Psoas muscle (tissue), 8 donors: ENCODE measurements at places on chromosomes 5 and 9. TPM values are rescaled to one million over a fixed set of nuclear protein-coding genes. Genes with fewer than 3 reads are reported as not detected.
A peak's percentile ranks its signal among the peaks of the same experiment; 100 is the strongest.

- no peaks in the 10 kb centered on the region for H3K36me3 ChIP-seq
- no peak overlapping the region for H3K4me3 ChIP-seq
- DNase-seq = peak; percentile 43
- H3K27me3 ChIP-seq = no peaks in the 10 kb centered on the region
- H3K27ac ChIP-seq = no peak overlapping the region
- peaks cover 4% of the 10 kb centered on the region for H3K4me1 ChIP-seq
These were observed 47.6 kb upstream of the EXOC3 start for GRCh38 chr5:395156-395920.

GRCh38 chr5:96537386-96537785, 104.3 kb upstream of the PCSK1 start:
- H3K27ac ChIP-seq = no peak overlapping the region
- no peak for DNase-seq
- H3K4me3 ChIP-seq = no peak overlapping the region
- no peaks in the 10 kb centered on the region for H3K4me1 ChIP-seq
- H3K36me3 ChIP-seq = no peaks in the 10 kb centered on the region

Gene ADAMTSL1
- 0.29 TPM for total RNA-seq

Gene MCC
- total RNA-seq = 13.8 TPM

GRCh38 chr9:108212184-108212583, 643.6 kb downstream of the ACTL7B start:
- H3K36me3 ChIP-seq = no peaks in the 10 kb centered on the region
- no peak overlapping the region for H3K27ac ChIP-seq
- H3K27me3 ChIP-seq = no peaks in the 10 kb centered on the region
- no peak overlapping the region for H3K4me3 ChIP-seq

DNA sequence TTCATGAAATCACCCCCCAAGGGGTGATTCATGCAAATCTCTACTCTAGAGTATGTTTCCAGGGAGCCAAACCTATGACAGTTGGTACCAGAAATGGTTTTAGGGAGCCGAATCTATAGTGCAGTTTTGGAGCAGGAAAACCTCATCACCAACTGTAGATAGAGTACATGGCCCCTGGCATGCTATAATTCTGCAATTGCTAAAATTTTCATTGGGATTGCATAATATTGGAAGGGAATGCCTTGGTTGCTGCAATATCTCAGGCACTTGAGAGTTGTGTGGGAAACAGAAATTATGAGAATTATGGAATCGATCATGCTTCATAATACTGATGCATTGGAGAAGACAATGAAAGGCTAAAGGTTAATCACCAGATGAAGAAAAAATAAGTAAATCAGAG, 148.2 kb upstream of the PLPPR1 start:
- no peak overlapping the region for H3K4me3 ChIP-seq
- no peak overlapping the region for H3K27ac ChIP-seq
- no peaks in the 10 kb centered on the region for H3K4me1 ChIP-seq
- DNase-seq = no peak
- no peaks in the 10 kb centered on the region for H3K27me3 ChIP-seq
